Thyroid gland (tissue), 4 donors: ENCODE measurements at places on chromosomes 6 and 20. TPM values are rescaled to one million over a fixed set of nuclear protein-coding genes. Genes with fewer than 3 reads are reported as not detected.

The GRM4 gene
- total RNA-seq = under 0.01 TPM

GRCh38 chr6:27816906-27817305 lies 95.3 kb downstream of the OR2B2 start:
- DNase-seq = no peak

DNA sequence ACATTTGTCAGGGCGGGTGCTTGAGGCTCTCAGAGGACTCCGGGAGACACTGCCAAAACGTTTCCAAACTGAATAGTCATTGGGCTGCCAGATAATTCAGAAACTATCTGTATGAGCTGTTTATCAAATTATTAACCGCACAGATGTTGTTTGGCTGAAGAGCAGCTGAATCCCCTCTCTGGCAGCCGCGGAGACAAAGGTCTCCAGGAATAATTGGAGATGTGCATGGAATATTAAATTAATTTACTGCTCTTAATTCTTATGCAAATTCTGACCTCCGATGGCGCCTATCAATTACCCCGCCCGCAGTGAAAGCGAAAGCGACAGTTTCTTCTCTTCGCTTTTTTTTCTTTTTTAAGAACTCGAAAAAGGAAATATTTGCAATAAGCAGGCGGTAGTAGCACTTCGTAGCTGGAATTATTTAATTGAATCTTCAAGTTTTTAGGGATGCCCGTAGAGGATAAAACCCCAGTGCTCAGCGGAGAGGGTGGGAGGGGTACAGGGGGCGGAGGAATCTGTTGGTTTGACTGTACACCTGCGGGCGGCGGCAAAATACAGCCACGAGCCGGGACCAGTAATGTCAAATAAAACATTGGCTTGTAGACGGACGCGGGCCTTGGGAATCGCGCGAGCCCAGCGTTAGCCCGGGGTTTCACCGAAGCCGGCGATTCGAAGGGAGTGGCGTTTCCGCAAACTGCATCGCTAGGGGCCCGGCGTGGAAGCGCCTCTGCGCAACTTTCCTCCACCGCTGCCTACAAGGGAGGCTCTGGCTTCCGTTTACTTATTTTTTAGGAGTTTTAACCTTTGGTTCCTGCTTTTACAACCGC lies 6.2 kb downstream of the LINC00237 start:
- DNase-seq = peak; percentile 14

- DNase-seq = no peak
Observed at GRCh38 chr20:46021361-46022359, 7.4 kb upstream of the SLC12A5 start.

DNA sequence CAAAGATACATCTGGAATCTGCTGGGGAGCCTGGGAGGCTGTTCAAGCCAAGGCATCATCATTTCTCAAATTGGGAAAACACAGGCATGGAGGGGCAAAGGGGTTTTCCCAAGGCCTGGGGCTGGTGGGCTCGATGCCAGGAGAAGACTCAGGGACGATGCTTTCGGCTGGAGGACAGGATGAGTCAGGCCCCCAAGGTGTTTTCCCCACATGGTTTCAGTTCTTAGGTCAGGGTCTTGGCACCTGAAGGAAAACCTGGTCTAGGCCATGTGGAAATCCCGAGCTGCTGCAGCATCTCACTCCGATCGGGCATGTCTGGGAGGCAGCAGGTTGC lies 348.1 kb downstream of the CDC5L start:
- no peak for DNase-seq

GRCh38 chr6:134873500-134874388 lies 76.2 kb downstream of the ALDH8A1 start:
- no peak for DNase-seq

The RBBP9 gene
- total RNA-seq = 106 TPM

The DSE gene
- total RNA-seq = 22.2 TPM

The SLC35D3 gene
- total RNA-seq = not detected

The APCDD1L gene
- total RNA-seq = 0.11 TPM

The ISM1 gene
- 77.5 TPM for total RNA-seq

DNA sequence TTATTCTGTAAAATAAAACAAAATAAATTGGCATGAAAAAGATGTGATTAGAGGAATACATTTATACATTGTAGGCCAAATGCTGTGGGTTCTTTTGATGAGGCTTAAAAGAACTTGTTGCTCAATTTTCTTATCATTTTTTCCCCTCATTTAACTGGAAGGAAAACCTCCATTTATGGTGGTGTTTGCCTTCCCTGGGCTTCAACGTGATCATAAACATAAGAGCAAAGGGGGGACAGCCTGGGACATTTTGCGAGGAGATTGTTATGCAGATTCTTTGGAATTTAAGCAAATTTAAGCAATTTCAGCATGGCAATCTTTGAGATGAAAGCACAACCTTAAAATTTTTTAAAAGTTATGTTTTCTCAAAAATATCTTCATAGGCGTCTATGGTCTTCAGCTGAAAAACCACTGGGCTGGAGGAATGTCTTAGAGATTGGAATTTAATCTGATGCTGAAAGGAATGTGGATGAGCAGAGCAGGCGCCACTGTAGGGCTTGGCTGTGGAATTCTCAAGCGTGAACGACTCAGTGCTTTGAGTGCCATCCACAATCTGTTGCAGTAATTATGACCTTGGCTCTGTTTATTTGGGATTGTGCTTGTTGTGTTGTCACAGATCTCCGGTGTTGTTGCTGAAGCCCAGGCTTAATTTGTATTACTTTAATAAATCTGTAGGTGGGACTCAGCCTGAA lies 149.4 kb upstream of the MLIP start:
- DNase-seq = peak; percentile 78

DNA sequence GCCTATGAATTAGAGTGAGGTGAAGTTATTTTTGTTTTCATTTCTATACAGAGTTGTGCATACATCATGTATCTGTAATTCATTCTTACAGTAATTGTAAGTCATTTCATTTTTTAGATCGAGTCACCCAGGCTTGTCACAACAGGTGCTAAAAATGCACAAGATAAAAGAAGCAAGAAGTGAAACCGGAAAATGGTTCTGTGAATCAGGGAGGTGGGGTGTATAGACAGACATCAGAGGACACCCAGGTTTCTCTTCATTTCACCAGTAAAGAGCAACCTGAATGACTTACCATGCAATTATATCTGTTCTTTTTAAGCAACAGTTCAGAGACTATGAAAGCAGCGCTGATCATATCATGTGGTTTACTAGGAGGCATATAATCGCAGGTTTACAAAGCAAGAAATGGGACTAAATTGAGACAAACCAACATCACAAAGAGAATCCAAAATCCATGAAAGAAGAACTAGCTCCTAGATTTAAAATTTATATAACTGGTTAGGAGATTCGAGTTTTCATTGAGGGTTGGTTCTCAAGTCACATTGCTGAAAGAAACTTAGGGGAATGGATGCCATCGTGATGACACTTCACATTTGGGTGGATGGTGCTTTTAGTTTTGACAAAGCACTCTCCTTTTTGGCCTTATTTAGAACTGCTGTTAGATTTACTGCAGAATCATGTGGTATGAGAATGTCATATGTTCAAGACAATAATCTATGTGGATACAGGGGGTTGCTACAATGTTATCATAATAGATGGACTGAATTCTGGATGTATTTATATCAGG lies 27.9 kb upstream of the TBC1D7 start:
- DNase-seq = no peak

- DNase-seq = no peak
Observed at GRCh38 chr20:61222699-61223098, 29.4 kb upstream of the CDH4 start.

The CRIP3 gene
- total RNA-seq = not detected

DNA sequence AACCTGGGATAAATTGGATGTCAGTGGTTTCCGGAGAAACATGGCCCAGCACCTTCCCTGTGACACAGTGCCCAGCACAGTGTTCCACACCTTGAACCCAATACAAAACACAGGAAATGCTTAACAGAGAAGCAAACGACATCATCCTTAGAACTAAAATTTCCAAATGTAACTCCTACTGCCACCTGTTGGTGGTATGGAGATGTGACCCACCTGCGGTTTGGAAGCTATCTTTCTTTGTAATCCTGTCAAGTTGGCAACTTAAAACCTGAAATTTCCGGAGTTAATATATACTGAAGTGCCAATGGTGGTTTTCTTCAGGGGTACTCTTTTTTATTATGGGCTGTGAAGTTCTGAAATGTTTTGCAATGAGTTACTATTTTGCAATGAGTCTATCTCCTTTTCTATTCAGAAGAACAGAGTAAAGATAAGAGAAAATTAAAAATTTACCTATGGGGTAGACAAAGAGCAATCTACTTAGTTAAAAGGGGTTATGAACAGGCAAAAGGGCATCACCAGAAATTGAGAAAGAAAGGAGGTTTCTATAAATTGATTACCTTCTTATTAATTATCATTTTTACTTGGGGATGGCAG lies 658.8 kb downstream of the PTPRT start:
- no peak for DNase-seq
